ENCODE measurements at places on chromosomes 7 and 10.

DNA sequence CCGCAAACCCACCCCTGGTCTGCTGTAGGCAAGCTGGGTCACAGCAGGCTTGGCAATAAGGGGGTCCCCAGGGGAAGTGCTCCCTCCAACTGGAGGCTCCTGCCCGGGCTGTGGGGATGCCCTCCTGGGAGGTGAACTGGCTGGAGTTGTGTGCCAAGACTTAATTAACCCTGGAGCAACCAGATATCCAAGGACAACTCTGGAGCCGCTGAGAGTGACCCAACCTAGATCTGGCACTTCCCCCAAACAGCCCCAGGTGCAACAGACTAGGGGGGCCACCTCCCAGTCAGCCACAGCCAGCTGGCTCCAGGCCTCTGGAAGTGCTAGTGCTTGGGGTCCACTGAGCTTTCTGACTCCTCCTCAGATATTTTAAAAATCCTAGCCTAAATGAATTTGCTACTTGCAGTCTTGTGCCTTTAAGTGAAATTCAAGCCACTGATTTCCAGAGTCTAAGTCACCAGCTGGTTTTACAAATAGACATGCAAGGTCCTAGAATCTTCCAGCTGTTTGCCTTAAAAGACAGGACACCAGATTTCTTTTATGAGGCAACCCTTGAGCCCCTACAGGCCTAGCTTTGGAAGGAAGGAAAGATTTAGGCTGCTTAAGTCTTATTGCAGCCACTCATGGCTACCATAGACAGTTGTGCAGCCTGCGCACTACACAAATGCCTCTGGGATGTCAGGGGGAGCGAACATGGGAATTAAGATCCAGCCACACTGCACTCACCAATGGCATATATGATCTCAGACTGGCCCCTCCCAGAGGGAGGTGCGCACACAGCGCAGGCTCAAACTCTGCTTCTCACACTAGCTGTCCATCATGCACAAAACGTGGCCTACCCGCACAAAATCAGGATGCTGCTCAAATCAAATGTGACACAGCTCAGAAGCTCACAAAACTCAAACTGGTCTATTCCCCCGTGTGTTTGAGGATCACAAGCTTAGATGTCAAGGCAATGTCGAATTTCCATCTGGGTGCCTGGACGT, 42.6 kb upstream of the MYL10 start:
- no peak for DNase-seq

DNA sequence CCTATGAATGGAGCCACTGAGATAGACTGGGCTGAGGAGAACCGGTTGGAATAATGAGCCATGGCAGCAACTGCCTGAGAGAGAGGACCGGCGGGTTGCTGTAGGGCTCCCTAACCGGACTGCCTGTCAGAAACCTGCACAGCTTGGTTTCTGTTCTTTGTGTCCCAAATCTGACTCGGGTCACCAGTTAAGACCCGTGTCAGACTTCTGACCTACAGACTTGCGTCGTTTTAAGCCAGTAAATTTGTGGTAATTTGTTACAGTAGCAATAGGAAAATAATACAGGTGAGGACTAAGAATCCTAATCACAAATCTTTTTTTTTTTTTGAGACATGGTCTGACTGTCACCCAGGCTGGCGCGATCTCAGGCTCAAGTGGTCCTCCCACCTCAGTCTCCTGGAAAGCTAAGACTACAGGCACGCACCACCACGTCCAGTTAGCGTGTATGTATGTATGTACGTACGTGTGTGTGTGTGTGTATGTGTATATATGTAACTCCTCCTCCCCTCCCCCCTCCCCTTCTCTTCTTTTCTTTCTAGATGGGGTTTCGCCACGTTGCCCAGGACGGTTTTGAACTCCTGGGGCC, 672 bp upstream of the DDX56 start:
- no peak for DNase-seq

DNA sequence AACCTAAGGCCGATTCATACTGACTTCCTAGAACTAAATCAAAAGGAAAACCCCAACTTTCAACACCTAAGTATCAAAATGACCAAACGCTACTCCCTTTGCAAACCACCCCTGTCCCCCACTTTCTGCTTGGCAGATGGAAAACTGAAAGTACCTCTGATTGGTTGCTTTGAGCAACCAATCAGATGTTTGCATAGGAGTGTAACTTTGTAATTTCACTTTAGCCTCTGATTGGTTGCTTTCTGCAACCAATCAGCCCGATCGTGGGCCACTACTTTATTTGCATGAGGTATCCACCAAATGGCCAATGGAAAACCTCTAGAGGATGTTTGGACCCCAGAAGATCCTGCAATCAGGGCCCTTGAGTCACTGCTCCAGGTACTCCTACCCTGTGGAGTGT, 12.3 kb upstream of the SNX10 start:
- DNase-seq, result no peak

- no peak for DNase-seq
These were observed 3.1 kb upstream of the IRF5 start for GRCh38 chr7:128934361-128935341.

- no peak for DNase-seq
These were observed 285.0 kb upstream of the KAT6B start for GRCh38 chr10:74541375-74541774.

DNA sequence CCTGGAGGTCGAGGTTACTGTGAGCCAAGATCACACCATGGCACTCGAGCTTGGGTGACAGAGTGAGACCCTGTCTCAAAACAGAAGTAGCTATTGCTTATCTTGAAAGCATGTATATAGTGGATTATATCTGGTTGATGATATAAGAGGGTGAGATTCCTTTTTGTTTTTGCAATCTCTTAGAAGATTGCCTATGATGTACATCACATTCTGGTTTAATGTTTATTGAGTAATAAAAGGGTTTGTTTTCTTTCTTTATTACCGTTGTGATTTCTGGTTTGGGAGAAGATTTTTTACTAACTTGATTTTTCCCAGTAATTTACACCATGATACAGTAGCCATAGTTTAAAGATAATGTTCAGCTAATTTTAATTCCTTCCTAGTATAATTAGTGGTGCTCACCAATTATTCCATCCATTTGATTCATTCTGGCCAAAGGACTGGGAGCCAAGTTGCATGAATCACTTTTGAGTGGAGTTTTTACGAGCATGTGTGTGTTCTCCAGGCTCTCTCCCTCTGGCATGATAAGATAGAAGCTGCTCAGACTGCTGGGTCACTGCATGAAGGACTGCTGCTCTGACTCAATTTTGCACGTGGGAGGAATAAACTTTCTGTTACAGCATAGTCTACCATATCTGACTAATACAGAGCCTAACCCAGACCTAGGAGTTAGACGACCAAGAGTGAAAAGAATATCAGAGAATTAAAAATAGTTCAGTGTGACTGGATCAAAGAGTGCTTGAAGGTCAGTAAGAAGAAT, 13.5 kb upstream of the TSPAN13 start:
- DNase-seq, result no peak

- DNase-seq, result no peak
These were observed 5.5 kb upstream of the SLC25A13 start for GRCh38 chr7:96327429-96327828.

- no peak for DNase-seq
These were observed 140.3 kb downstream of the FOXP2 start for GRCh38 chr7:114554781-114555537.

- DNase-seq, result no peak
These were observed 18.7 kb downstream of the C10orf105 start for GRCh38 chr10:71700731-71701368.

GRCh38 chr7:34849986-34850385, 187.3 kb downstream of the DPY19L1 start:
- no peak for DNase-seq

DNA sequence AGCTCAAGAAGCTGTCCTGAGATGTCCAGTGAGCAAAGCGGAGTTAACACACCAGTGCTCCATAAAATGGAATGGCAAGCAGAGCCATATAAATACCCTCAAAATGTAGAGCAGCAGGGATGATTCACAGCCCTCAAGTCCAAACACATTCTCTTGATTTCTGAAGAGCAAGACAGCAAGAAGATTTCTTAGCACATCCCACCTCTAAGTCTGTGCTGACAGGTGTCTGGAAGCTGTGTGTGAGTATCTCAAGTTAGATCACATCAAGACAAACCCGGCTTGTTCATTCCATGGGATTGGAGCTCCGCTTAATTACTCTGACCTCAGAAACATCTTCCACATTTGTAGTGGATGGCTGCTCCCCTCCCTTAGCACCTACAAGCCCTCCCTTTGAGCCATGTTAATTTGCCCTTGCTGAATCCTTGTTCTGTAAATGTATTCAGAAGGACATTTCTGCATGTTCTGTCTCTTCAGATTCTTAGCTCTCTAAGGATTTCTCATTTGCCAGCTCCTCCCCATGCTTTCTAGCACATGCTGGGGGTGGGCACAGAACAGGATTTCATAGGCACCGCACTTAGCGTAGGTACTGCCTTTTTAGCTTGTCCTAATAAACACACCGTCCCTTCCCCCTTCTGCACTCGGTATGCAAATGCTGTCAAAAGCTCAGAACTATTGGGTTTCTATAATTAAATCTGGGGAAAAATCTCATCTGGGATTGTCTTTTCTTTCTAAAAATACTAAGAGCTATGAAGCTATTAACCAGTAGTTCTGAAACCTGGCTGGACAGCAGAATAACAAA, 112.7 kb downstream of the CPXM2 start:
- DNase-seq, result no peak

DNA sequence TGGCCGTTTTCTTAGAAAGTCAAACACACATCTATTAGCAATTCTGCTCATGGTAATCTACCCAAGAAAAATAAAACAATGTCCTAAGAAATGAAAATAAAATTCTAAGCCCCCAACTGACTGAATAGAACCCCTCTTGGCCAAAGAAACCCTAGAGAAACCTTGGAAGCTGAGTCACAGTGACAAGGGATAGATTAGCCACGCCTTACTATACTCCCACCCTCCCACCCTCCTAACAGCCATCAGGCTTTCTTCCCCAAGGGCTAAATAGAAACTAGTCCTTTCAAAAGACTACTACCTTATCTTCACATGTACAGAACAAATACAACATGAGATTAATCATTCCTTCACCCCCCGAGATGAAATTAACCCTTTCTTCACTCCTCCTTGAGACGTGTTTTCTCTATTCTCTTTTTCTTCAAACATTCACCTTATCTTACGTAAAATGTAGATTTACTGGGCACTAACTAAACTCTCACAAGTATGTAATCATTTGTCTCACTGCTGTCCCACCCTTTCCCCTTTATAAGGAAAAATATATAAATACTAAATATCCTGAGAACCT, 57.5 kb downstream of the HTR7 start:
- DNase-seq, result no peak

DNA sequence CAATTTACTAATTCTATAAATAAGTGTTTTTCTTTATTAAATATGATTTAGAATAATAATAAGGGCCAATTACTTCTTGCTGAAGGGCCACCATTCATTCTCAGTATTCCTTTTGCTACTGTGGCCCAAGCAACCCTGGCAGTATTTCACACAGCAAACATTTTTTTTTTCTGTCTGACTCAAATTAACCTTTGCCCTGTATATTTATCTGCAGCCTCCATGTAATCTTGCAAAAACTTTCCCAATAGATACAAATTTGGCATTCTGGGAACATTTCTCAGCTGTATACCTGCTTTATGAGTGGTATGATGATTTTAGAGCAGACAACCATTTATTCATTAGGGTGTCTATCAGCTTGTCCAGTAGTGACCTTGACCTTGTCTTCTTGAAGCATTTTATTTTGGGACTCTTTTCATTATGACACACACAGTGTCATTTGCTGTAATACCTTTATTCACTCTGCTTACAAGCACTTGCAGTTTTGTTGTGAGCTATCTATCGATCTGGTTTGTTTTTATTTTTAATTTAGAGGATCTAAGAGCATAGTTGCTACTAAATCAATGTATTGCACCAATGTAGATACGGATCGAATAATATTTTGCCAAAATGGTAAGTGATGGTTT, 159.7 kb upstream of the PLXDC2 start:
- DNase-seq, result no peak

- no peak for DNase-seq
These were observed 6.3 kb downstream of the PRF1 start for GRCh38 chr10:70596110-70596798.

- DNase-seq, result no peak
These were observed 32.6 kb upstream of the HERPUD2 start for GRCh38 chr7:35727571-35727970.

- DNase-seq, result no peak
These were observed 86.2 kb downstream of the CXCL12 start for GRCh38 chr10:44298713-44299112.

DNA sequence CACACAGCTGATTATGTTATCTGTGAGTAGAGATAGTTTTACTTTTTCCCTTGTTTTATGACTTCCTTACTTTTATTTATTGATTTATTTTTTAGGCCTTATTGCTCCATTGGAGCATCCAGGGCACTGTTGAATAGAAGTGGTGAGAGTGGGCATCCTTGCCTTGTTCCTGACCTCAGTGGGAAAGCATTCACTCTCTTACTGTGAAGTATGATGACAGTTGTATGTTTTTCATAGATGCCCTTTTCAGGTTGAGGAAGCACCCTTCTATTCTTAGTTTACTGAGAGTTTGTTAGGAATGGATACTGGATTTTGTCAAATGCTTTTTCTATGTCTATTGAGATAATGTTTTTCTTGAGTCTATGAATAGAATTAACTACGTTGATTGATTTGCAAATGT, 88.6 kb downstream of the XRCC2 start:
- no peak for DNase-seq

- DNase-seq, result no peak
These were observed 78.8 kb downstream of the MTPAP start for GRCh38 chr10:30270247-30270646.

DNA sequence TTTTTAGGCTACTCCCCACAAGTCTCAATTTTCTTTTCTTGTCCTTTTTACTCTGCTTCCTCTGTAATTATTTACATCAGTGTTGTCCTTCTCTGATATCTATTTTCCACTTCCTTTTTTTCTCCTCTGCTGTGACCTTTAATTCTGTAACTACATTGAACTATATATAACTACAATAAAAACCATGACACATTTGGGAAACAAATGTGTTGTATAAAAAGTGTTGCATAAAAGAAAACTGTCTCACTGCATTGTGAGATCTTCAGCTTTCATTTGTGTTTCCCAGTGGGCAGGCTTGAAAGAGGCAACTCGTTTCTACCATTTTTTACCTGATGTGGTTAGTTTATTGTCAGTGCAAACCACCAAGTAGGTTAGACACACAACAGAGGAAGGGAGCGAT, 483.9 kb upstream of the NRP1 start:
- no peak for DNase-seq
